NCI-H510A treated with DMSO at 0.1 percent for 48 hours (cell line): ENCODE measurements at places on chromosomes 2 and 18.

DNA sequence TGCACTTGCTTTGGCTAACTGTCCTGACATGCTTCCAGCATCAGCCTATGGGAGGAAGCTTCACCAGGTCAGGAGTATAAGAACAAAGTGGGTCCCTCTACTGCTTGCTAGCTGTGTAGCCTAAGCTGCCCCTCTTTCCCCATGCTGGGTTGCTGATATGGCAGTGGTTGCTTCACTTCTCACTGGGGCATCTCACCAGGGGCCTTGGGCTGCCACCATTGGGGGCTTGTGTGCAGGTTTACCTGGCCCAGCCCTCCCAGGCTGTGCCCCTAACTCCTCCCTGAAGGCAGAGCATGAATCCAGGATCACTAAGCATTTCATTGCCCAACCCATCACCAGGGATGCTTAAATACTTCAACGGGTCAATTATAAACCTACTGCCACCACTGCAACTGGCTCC, 817.1 kb upstream of the TMEFF2 start:
- DNase-seq = no peak

DNA sequence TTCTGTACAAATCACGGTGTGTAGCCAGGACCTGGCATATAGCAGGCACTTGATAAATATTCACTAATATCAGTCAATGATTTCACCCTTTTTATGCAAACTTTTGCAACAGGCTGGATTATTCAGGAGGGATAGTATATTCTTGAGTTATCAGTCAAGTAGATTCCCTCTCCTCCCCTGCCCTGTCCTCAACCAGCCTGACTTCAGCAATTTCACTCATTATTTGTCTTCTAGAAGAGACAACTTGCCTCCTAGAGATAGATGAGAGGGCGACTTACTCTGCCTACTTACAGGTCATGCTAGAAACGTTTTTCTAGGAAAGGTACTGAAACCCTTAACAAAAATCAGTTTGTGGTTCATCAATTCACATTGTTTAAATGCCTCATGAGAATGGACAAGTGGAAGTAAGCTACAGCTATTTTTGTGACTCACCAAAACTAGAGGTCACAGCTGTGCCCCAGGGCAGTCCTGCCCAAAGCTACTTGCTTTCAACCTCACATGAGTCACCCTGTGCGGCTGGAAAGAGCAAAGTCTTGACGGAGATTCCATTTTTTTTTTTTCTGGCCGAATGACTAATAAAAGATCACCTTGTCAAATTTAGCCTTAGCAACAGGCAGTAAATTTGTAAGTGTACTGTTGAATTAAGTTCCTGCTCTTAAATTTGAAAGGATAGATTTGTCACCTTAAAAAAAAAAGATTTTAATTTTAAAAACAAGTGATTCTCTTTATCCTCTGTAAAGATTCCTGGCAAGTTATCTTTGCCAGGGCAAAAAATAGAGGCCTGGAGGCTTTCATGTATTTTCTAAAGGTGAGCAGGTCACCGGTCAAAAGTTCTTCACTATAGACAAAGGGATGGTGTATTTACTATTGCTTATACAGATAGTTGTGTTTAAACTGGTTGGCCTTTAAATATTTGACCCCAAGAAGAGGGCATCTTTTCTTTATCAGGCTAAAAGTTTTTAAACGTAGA, 109.0 kb upstream of the SLC35G4 start:
- no peak for DNase-seq

GRCh38 chr2:232615339-232615738, 18.1 kb upstream of the EFHD1 start:
- no peak for DNase-seq

- DNase-seq = no peak
Measured at GRCh38 chr2:127194447-127194846, 25.7 kb downstream of the CYP27C1 start.

GRCh38 chr18:9724797-9725585, 16.9 kb downstream of the RAB31 start:
- no peak for DNase-seq

GRCh38 chr2:65974067-65974723, 460.7 kb upstream of the MEIS1 start:
- DNase-seq = no peak

DNA sequence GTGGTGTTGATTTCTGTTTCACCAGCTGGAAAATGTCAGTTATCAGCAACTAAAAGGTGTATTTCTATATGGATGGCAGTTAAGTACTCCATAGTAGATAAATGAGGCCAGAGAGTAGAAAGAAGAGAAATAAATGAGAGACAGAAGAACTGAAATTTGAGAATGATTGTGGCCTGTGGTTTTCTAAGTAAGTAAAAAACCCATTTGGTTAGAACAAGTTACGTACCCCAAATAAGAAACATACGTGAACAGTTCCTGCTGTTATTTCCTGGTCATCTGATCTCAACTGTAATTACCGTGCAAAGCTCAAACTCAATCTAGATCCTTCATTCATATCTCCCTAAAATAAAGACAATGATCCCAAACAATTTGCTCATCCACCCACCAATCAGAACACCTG, 181.3 kb downstream of the PID1 start:
- DNase-seq = no peak

DNA sequence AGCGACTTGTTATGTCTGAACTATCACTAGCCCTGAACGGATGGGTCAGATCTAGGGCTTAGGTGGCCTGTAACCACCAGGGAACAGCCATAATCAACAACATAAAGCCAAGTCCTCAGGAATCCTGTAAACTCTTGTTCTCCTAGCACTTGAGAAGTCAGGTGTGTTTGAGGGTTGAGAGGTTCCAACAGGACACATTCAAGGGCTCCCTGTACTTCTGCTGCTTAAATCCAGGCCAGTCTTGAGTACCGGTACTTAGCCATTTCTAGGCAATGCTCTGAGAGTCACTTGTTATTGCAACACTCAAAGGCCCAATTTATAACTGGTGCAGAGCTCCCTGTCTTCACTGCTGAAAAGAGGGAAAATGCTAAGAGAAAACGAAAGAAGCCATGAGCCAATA, 21.6 kb upstream of the SLC40A1 start:
- no peak for DNase-seq

DNA sequence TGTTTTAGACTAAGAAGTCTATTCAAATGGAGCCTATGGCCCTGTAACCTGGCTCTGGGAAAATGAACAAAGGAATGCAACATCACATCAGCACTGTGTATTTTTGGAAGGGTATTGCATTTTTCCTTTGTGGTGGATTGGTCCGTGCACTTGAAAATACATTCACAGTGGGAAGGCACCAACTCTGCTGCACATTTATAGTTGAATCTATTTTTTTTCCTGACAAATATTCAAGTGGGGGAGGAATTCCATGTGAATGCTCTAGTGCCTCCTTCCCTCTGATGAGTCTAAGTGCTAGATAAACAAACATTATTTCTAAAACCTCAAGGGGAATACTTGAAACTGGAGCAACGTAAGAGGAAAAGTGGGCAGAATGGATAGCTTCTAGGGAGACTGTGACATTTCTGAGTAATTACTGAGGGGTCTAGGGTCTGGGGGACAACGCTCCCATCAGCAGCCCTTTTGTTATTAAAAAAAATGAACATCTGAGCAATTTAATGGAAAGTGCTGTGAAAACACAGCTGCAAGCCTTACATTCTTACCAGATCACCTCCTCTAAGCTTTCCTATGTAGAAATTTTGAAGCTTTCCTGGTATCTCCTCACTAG, 208.2 kb downstream of the SLC8A1 start:
- peak; percentile 75 for DNase-seq
